ENCODE measurements at places on chromosomes 2 and 18.

- DNase-seq, result no peak
Observed at GRCh38 chr18:3055816-3056215, 42.9 kb upstream of the LPIN2 start.

DNA sequence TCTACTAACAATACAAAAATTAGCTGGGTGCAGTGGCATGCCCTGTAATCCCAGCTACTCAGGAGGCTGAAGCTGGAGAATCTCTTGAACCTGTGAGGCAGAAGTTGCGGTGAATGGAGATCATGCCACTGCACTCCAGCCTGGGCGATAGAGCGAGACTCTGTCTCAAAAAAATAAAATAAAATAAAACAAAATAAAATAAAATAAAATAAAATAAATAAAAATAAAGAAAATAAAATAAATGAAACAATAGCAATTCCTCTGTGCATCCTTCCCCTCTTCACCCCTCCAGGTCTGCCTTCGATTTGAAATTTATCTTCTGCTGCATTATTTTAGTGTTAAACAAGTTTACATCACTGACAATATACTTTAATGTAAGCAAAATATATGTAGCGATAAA lies 63.0 kb upstream of the UXS1 start:
- DNase-seq, result no peak

DNA sequence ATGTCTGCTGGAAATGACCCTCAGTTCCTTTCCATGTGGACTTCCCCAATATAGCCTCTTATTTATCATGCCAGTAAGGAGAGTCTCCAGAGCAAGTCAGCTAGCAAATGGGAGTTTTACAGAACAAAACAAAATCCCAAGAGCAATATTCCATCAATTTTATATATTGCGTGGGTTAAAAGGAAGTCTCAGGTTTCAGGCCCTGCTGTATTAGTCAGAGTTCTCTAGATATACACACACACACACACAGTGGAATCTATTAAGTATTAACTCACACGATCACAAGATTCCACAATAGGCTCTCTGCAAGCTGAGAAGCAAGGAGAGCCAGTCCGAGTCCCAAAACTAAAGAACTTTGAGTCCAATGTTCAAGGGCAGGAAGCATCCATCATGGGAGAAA lies 102.8 kb upstream of the MAP2 start:
- no peak for DNase-seq

DNA sequence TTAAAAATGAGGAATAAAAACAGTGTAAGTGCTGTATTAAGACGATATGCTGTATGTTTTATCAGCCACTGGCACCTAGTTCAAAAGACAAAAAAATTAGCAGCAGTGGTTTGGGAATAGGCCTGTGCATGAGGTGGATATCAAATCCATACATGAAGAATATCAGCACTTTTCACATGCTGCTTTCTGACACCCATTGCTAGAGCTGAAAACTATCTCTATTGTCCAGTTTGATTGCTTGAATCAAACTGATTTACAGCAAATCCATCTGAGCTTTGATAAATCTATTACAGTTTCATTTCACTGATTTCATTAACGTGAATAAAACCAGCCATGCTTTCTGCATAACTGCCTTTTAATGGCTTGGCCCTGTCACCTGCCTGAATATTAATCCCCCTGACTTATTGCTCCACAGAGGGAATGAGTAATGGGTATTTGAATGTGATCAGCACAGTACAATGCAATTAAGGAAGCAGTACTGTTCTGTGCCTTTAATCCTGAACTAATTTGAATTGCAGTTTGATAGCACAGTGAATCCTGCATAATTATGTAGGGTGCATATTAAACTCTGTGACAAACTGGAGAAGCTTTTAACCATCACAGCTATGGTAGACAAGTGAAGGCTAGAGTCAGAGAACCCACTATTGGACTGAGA lies 154.0 kb downstream of the GPD2 start:
- DNase-seq, result no peak

DNA sequence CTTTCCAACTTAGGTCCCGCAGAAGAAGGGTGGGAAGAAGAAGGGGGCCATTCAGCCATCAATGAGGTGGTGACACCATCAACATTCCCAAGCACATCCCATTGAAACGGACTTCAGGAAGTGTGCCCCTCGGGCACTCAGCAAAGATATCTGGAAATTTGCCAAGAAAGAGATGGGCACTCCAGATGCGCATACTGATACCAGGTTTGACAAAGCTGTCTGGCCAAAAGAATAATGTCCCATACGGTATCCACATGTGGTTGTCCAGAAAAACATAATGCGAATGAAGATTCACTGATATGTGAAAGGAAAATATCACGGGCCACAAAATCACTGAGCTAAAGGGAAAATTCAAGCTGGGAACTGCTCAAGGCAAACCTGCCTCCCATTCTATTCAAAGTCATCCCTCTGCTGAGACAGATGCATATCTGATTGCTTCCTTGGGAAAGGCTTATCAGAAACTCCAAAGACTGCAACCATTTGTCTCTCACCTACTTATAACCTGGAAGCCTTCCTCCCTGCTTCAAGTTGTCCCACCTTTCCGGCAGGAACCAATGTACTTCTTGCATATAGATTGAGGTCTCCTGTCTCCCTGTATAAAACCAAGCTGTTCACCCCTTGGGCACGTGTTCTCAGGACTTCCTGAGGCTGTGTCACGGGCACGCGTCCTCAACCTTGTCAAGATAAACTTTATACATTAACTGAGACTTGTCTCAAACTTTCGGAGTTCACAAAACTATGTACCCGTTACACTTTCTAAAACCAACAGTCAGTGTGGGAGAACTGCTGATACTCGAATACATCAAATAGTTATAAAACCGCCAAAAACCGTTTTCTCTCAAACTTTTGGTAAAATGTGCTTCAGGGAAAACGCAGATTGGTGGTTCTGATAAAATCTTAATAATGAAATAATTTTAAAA lies 1.3 kb upstream of the PDK1 start:
- no peak for DNase-seq

- DNase-seq, result no peak
Observed at GRCh38 chr2:126655051-126655450, 907 bp upstream of the GYPC start.

DNA sequence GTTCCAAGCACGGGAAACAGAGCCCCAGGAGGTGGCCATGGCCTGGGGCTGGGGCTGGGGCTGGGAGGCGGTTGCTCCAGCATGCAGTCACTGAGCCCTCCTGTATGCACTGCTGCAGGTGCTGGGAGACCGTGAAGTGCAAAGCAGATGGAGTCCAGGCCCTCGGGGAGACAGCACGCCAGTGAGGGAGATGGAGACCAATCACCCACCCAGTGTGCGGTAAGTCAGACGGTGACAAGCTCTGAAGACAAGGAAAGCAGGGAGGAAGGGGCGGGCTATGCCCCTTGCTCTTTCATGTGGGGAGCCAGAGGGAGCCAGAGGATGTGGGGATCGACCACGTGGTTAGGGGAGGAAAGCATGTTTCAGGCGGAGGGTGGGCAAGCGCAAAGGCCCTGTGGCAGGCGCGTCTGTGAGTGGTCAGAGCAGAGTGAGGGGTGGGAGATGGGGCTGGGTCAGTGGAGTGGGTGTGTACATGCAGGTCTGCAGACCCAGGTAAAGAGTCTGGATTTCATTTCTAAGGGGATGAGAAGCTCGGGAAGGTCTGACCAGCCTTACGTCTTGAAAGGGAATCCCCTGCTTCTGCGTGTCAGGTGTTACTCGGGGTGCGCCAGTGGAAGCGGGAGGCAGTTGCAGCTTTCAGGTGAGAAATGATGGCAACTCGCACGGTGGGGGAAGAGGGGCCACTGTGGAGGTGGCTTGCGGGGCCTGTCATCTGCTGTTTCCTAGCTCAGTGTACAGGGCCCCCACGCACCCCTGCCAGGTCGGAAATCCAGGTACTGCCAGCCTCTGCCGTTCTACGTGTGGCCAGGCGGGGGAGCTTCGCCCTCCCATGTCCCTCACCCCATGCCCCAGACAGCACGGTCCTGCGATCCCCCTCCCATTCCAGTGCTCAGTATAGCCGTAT lies 19.4 kb downstream of the RRM2 start:
- no peak for DNase-seq

GRCh38 chr18:45684341-45685115 lies 39.5 kb upstream of the SLC14A1 start:
- DNase-seq, result no peak

- DNase-seq, result no peak
Observed at GRCh38 chr2:45849491-45850283, 198.2 kb downstream of the PRKCE start.

DNA sequence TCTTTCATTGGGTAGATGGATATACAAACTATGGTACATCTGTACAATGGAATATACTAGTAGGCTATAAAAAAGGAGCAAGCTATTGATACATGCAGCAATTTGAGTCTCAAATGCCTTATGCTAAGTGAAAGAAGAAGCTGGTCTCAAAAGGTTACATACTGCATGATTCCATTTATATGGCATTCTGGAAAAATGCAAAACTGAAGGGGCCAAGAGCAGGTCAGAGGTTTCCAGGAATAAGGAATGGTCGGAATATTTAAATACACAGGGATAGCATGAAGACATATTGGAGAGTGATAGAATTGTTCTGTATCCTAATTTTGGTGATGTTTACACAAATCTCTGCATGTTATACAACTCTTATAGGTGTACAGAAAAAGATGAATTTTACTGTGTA lies 85.8 kb downstream of the BABAM2 start:
- DNase-seq, result no peak

DNA sequence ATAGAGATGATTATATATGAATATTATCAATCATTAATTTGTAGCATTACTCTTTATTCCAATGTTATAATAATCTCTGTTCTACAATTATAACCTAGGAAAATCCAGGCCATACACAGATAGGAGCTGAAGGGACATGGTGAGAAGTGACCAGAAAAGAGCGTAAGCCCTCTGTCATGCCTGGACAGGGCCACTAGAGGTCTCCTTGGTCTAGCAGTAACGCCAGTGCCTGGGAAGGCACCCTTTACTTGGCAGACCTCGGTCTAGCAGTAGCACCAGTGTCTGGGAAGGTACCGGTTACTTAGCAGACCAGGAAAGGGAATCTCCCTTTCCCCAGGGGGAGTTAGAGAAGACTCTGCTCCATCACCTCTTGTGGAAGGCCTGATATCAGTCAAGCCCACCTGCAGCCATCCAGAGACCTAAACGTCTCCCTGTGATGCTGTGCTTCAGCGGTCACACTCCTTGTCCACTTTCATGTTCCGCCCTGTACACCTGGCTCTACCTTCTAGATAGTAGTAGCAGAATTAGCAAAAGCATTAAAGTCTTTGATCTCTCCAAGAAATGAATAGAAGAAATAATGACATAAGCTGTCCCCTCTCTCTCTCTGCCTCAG lies 447.5 kb upstream of the FSIP2 start:
- DNase-seq, result no peak

DNA sequence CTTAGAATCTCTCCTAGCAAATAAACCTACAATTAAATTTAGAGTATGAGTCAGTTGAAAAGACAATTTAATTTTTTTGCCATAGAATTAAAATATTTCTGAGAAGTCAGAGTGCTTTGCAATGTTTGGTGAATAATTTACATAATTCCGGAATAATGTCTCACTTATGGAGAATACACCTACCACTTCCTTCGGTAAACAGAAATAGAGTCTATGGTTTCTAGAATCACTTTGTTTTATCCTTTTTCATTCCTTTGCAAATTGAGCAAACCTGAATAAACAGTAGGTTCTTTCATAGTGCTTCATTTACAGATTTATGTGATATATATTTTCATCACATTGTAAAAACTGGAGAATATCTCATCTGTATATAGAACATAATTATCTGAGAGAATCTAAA lies 211.7 kb downstream of the PMAIP1 start:
- DNase-seq, result no peak

DNA sequence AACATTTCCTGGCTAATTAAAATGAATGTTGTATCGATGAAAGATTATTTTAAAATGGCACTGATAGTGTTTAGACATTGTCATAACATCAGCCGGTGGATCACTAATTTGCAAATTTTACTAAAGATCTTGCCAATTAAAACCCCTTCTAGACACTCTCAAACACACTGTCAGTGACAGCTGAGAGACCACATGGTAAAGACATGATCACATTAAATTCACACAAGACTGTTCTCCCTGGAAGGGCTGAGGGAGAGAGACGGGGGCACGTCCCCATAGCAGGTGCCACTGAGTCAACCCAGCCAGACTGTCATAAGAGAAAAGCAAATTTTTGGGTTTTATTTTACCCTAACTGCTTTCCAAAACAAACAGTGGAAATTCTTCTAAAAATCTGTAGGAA lies 306.0 kb downstream of the TXNL1 start:
- DNase-seq, result no peak

DNA sequence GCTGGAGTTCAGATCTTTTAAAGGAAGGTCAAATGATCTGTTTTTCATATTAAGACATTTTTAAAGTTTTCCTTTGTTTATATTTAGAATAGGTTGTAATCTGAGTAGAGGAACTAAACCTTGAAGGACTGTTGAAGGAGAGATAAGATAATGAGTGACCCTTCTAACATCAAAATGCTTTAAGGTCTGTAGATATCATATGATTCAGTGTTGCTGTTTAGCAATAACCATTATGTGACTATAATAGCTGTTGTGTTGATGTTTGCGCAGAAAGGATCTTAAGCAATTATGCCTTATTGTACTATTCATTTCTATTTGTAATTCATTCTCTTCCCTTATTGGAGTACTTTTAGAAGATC lies 60.0 kb downstream of the SLC16A14 start:
- no peak for DNase-seq

DNA sequence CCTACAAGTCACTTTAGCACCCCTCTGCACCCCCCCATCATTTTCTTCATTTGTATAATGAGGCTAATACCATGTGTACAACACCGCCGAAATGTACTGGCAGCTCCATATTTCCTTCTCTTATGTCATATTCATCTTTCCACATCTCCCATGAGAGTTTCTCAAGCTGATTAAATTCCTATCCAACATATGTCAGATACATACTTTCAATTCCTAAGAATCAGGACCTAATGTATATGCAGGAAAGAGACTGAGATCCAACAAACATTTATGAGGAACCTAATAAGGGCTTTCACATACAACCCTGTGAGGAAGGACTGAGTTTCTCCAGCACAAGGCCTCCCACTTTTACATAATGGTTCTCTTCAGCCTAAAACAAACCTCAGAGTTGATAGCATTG lies 41.9 kb downstream of the PRKD3 start:
- no peak for DNase-seq

DNA sequence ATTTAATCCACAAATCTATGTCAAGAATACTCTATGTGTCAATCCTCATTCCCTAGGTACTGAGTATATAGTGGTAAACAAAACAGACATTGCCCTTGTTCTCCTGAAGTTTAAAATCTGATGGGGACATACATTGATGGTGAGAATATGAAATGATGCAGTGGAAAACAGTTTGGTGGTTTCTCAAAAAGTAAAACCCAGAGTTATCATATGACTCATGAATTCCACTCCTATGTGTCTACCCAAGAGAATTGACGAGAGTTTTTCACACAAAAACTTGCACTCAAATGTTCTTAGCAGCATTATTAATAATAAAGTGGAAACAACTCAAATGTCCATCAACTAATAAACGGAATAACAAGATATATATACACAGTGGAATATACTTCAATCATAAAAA lies 586.7 kb downstream of the CCDC85A start:
- DNase-seq, result no peak

- no peak for DNase-seq
Observed at GRCh38 chr2:152028182-152028862, 70.5 kb downstream of the CACNB4 start.
